Dorsolateral prefrontal cortex (tissue), 122 donors: ENCODE measurements at places on chromosomes 2 and 18.

GRCh38 chr18:51051105-51051712, 21.2 kb downstream of the SMAD4 start:
- DNase-seq, result no peak

GRCh38 chr2:161165266-161165665, 5.0 kb downstream of the TANK start:
- no peak for DNase-seq

DNA sequence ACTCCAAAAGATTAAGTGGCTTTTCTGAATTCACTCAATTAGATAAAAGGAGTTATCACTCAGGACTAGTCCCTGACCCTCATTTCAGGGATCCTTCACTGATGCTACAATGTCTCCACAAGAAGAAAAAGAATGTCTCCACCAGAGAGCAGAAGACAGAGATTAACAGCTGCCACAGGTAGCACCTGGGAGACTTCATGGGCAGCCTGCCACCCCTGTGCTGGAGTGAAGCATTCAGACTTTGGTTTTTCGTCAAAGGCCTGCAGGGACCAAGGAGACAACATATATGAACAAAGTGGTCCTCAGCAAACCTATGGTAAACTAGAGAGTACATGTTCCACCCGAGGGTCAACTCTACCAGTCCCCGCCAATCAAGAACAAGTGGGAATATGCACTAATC, 197.0 kb upstream of the ACVR2A start:
- DNase-seq, result no peak

GRCh38 chr18:28650860-28651259, 473.9 kb upstream of the CDH2 start:
- no peak for DNase-seq

DNA sequence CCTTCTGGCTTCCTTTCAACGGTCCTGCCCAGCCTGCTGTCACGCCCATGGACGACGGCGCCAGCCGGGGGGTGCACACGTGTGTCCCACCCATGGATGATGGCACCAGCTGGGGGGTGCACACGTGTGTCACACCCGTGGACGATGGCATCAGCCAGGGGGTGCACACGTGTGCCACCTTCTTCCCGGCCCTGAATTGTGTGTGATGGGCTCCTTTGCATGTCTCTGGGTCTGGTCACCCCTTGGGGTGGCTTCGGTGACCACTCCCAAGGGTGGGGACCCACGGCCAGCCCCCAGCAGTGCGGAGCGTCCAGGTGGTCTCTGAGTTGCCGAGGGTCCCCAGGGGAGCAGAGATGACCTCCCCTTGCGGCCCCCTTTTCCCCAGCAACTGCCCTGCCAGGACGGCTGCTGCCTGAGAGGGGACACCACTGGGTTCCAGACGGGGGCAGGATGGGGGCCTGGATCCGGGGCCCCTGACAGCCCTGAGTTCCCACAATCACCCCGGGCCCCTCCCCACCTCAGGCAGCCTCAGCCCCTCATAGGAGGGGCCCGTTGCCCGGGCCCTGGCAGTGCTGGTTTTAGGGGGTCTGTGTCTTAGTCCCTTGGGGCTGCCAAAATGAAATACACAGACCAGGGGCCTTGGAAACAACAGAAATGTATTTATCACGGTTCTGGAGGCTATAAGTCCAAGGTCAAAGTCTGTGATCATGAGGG, 9.4 kb downstream of the NEU4 start:
- peak; percentile 26 for DNase-seq
